Suprapubic skin (tissue), 4 donors: ENCODE measurements at places on chromosomes 2 and 18. TPM values are rescaled to one million over a fixed set of nuclear protein-coding genes. Genes with fewer than 3 reads are reported as not detected.

DNA sequence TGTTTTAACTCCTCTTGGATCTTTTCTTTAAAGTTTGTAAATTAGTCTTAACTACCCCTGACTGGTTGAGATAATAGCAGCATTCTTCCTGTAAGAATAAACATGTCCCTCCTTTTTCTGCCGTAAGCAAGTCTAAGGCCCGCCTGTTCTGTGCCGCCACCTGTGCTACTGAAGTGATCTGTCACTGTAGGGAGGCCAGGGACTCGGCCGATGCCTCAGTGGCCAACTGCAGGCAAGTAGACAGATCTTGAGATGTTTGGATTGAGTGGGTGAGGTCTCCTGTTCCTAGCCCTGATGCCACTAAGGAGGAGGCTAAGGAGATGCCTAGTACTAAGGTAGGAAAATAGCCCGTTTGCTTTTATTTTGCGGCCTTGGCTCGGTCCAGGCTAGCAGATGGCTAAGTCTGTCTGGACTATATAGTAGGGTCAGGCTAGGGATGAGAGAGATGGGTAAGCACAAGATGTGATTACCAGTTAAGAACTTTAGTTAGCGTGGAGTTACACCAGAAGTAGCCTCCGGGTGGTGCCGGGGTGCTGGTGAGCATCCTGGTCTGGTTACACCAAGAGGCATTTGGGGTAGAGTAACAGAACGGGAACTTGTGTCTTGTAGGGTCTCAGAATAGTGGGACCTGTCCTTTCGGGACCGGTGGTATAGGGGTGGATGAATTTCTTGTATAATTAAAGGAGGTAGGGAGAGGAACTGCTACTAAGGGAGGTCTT lies 584.2 kb downstream of the SUCLG1 start:
- no peaks in the 10 kb centered on the region for H3K27me3 ChIP-seq
- no peak overlapping the region for H3K4me3 ChIP-seq
- H3K4me1 ChIP-seq = no peaks in the 10 kb centered on the region

The SERPINB4 gene
- not detected for total RNA-seq

DNA sequence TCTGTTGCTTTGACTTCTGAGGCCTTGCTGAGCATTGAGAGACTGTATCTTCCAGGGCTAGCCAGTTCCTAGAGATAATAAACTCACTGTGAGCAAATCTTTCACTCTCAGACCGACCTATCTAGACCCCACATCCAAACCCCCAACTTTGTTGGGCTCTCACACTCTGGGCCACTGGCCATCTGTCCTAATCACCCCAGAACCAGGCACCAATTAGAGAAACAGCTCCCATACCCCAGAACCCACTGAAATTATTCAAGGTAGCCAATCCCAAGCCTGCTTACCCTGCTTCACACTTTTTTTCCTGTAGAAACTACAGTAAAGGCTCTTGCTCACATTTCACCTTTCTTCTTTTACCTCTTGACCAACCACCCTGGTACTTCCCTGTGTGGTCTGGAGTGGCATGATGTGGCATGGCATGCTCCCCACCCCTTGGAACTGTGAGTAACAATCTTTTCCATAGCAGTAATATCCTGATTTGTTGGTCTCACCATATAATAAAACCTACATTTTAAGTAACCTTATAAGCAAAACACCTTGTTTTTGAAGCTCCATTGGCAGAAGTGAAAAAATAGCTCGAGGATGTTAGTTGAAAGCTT lies 55.2 kb downstream of the ANKRD12 start:
- DNase-seq = no peak
- no peak overlapping the region for H3K27ac ChIP-seq
- H3K36me3 ChIP-seq = peaks cover 23% of the 10 kb centered on the region
- H3K4me3 ChIP-seq = no peak overlapping the region
- H3K27me3 ChIP-seq = no peaks in the 10 kb centered on the region

The STK11IP gene
- 25.3 TPM for total RNA-seq

DNA sequence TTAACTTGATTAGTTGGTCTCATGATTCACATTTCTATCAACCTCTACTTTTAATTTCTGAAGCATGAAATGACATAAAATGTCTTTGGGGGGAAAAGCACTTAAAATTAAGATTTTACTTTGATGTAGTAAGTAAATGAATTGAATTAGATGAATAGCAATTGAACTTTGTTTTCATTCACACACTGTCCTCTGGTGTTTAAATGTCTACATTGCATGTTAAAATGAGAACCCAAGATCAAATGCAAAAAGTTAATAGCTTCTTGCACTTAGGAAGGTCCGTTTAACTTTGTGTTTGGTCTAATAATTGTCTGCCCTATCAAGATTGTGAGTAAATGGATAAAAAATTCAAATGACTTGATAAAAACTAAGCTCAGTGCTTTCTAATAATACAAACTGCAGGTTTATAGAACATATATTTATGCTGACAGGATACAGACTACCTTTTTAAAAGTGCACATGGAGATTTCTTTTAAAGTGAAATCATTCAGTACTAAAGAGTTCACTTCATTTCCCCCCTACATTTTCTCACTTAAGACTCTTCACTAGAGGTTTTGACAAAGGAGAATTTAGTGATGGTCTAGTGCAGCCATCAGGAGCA lies 156.2 kb upstream of the NABP1 start:
- H3K36me3 ChIP-seq = no peaks in the 10 kb centered on the region
- H3K4me3 ChIP-seq = no peak overlapping the region
- no peaks in the 10 kb centered on the region for H3K27me3 ChIP-seq
- DNase-seq = no peak
- no peaks in the 10 kb centered on the region for H3K4me1 ChIP-seq

- H3K27ac ChIP-seq = no peak overlapping the region
- DNase-seq = no peak
- H3K4me3 ChIP-seq = no peak overlapping the region
- no peaks in the 10 kb centered on the region for H3K36me3 ChIP-seq
- peaks cover 3% of the 10 kb centered on the region for H3K27me3 ChIP-seq
Observed at GRCh38 chr2:70668432-70668831, 99.6 kb downstream of the ADD2 start.

GRCh38 chr2:235749121-235749770 lies 255.4 kb downstream of the AGAP1 start:
- no peak for DNase-seq
- H3K27ac ChIP-seq = no peak overlapping the region
- H3K4me3 ChIP-seq = no peak overlapping the region
- no peaks in the 10 kb centered on the region for H3K27me3 ChIP-seq

The VRK2 gene
- total RNA-seq = 18.3 TPM

- DNase-seq = no peak
- H3K27ac ChIP-seq = no peak overlapping the region
- no peaks in the 10 kb centered on the region for H3K27me3 ChIP-seq
Observed at GRCh38 chr2:134690629-134691215, 28.1 kb downstream of the TMEM163 start.

DNA sequence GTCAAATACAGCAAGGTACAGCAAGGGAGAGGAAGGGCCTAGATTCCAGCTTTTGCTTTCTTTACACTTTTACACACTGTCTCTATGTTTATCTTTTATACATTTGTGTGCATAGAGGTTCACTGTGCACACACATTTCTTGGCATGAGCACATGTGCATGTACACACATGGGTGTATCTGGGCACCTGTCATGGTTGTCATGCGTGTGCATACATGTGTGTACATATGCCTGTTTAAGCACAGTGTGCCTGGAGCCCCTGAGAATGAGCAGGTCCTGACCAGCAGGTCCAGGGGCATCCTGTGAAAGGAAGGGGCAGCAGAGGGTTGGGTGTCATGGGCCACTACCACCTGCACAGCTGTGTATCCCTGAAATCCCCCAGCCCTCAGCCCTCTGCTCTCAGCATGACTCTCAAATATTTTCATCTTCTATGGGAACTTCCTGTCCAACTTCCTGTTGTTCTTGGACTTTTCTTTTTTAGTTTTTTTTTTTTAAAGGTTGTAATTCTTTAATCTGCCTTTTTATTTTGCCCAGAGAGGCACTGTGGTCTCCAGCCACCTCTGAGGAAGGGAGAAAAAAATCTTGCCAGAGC lies 97.0 kb upstream of the EPAS1 start:
- DNase-seq = no peak
- H3K36me3 ChIP-seq = no peaks in the 10 kb centered on the region
- H3K27me3 ChIP-seq = no peaks in the 10 kb centered on the region
- no peak overlapping the region for H3K27ac ChIP-seq
- peaks cover 23% of the 10 kb centered on the region for H3K4me1 ChIP-seq

DNA sequence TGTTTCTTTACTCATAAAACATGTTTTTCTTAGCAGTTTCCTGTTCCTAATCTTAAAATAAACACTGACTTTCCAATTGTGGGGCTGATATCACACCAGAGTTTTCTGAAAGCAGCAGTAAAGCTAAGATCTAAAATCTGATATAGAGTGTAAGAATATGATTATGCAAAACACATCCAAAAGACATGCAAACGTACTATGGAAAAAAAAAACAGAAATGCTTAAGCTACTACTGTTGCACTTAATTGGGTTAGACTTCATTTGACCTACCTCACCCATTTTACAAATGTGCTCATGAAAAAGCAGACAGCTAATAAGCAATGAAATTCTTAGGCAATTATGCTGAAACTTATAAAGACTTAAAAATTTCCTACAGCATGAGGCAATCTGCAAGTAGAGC lies 10.5 kb downstream of the CYTIP start:
- DNase-seq = no peak
- H3K36me3 ChIP-seq = no peaks in the 10 kb centered on the region
- H3K4me3 ChIP-seq = no peak overlapping the region
- H3K4me1 ChIP-seq = peaks cover 12% of the 10 kb centered on the region
- no peaks in the 10 kb centered on the region for H3K27me3 ChIP-seq
- H3K27ac ChIP-seq = no peak overlapping the region

The ESPNL gene
- 0.25 TPM for total RNA-seq

The HOXD1 gene
- total RNA-seq = 0.89 TPM

DNA sequence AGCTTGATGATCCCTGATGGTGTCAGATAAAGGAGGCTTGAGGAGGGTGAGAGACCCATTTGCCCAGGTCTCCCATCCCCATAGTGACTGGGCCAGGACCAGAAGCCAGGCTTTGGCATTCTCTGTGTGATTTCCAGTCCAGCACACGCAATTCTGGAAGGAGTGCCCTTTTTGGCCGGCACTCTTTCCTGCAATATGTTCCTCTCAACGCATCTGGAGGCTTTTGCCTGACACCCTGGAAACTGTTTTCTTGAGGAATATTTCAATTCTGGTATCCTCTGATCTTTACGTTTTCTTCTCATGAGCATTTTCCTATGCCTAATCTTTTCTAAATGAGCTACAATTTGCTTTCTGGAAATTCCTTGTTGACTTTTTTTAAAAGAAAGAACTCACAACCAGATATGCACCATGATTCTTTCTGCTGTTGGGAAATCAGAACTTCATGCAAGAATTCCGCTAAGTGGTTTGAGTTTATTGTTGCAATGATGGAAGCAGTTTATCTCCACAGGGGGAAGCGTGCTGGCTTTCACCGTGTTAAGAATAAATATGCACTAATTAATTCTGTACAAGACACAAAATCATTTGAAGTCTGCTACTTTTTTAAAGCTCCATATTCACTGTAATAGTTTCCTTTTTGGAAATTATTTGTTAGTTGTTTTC lies 143.7 kb downstream of the NAPG start:
- H3K27me3 ChIP-seq = no peaks in the 10 kb centered on the region
- H3K36me3 ChIP-seq = no peaks in the 10 kb centered on the region
- H3K27ac ChIP-seq = no peak overlapping the region
- no peak overlapping the region for H3K4me3 ChIP-seq
- H3K4me1 ChIP-seq = no peaks in the 10 kb centered on the region
- no peak for DNase-seq
